Activated CD4-positive, alpha-beta T cell treated with anti-CD3 and anti-CD28 coated beads, Interleukin-2, amount 10 ng/mL, durations not matched to agents 24 days and 14 days (primary cell): ENCODE measurements at places on chromosomes 6 and 20. TPM values are rescaled to one million over a fixed set of nuclear protein-coding genes. Genes with fewer than 3 reads are reported as not detected.

The RIMS1 gene
- not detected in 2 replicates for total RNA-seq

The SNAP25 gene
- total RNA-seq, result 3.0 and 3.6 TPM in 2 replicates

The OR2J3 gene
- total RNA-seq, result not detected in 2 replicates

The IL17A gene
- total RNA-seq, result not detected in 2 replicates

The TRDN gene
- not detected in 2 replicates for total RNA-seq

The COL12A1 gene
- 0.05 TPM in 1 of 2 replicates, not detected in the other for total RNA-seq

The GPX5 gene
- total RNA-seq, result not detected in 2 replicates

The PMEPA1 gene
- 0.66 and 0.82 TPM in 2 replicates for total RNA-seq

The GPLD1 gene
- 0.17 and 0.44 TPM in 2 replicates for total RNA-seq

The ZC2HC1B gene
- total RNA-seq, result not detected in 2 replicates

The OPRM1 gene
- total RNA-seq, result not detected in 2 replicates

The SLC22A16 gene
- not detected in 2 replicates for total RNA-seq

The SNRNP48 gene
- 18.4 and 19.6 TPM in 2 replicates for total RNA-seq

The WRNIP1 gene
- 49.3 and 50.5 TPM in 2 replicates for total RNA-seq

The C6orf15 gene
- not detected in 2 replicates for total RNA-seq

The HLA-DMB gene
- total RNA-seq, result 0.75 and 0.80 TPM in 2 replicates

The INSM1 gene
- total RNA-seq, result 46.7 and 48.8 TPM in 2 replicates

The SLC22A2 gene
- not detected in 2 replicates for total RNA-seq

The CBLN4 gene
- total RNA-seq, result not detected in 2 replicates

The DAAM2 gene
- total RNA-seq, result not detected in 2 replicates

The UBE3D gene
- 8.6 and 9.3 TPM in 2 replicates for total RNA-seq
